Colonic mucosa (tissue), 4 donors: ENCODE measurements at places on chromosomes 7 and 10. TPM values are rescaled to one million over a fixed set of nuclear protein-coding genes. Genes with fewer than 3 reads are reported as not detected.

The STEAP1 gene
- total RNA-seq, result 22.0 TPM

The RAB19 gene
- total RNA-seq, result 18.8 TPM

The MUC3A gene
- 149 TPM for total RNA-seq

The CPA4 gene
- not detected for total RNA-seq

The NPFFR1 gene
- 0.07 TPM for total RNA-seq

The KLHL7 gene
- 17.0 TPM for total RNA-seq

The LRRC18 gene
- not detected for total RNA-seq

The OR13A1 gene
- total RNA-seq, result not detected

The TYW1B gene
- 1.9 TPM for total RNA-seq

The PRSS2 gene
- total RNA-seq, result 105 TPM

- DNase-seq, result no peak
Measured at GRCh38 chr7:95411036-95411435, 14.9 kb upstream of the PON3 start.

GRCh38 chr7:103951311-103951710 is 38.1 kb downstream of the RELN start:
- DNase-seq, result no peak

DNA sequence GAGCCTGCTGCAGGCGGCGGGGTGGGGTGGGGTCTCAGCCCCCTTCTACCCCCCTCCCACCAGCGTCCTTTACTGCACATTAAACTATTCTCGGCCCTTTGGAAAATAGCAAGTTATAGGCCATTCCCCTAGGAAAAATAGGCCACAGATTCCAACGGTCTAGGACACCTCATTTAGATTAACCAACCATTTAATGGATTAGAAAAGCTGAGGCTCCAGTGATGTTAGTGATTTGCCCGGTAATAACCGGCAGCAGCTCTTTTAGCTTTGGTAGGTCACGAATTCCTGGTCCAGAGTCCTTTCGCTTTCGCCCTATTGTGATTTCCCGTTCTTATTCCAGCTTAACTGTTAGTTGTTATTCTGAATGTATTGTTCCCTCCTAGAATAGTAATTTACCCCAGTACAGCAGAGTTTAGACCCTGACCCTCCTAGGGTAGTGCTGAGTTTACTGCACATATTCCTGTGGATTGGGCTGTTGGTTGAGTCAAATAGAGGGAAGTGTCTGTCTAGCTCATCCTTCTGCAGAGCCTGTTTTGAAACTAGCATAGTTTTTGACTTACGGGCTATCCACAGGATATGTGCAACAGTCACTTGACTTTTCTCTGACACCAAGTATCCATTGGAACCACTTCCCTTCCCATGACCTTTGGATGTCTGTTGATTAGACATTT is 754 bp downstream of the GSTO1 start:
- peak; percentile 61 for DNase-seq

- DNase-seq, result peak; percentile 70
Measured at GRCh38 chr7:30166155-30166840, 31.5 kb downstream of the MTURN start.

GRCh38 chr10:8418631-8419030 is 364.1 kb downstream of the GATA3 start:
- DNase-seq, result no peak

DNA sequence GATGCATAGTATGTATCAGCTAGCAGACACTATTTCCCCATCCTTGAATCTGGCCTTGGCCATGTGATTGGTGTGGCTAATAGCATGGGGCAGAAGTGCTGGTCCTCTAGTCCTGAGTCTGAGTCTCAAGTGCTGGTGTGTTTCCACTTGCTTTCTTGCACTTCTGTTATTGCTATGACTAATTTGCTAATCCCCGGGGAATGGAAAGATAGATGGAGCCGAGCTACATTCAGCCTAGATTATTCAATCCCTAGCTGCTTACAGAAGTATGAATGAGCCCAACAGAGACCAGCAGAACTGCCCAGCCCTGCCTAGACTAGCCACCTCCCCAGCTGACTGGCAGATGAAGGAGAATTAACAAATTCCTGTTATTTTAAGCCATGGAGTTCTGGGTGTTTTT is 53.2 kb upstream of the SYPL1 start:
- no peak for DNase-seq

DNA sequence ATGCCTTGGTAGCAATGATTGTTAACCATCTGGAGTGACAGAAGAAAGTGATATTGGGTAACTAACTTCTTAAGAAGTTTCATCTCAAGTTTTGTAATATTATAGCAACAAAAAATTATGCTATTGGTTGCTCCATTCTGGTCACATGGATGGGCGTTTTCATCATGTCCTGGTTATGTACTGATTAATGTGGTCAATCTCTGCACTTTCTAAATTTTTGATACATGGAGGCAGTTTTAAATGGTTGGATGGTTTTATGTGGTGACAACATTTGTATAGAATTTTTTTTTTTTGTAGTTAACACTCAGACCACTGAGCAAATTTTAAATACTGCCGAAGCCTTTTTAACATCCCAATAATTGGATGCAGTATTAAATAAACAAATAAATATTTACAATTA is 55.2 kb upstream of the CCAR1 start:
- no peak for DNase-seq

- no peak for DNase-seq
Measured at GRCh38 chr7:148335790-148336189, 254.8 kb upstream of the C7orf33 start.

DNA sequence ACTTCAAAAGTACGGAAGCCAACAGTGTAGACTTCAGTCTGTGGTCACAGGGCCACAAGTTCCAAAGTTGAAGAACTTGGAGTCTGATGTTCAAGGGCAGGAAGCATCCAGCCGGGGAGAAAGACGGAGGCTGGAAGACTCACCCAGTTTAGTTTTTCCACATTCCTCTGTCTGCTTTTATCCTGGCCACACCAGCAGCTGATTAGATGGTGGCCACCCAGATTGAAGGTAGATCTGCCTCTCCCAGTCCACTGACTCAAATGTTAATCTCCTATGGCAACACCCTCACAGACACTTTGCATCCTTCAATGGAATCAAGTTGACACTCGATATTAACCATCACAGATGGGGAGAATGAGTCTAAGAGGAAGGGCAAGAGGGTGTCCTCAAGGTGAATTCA is 19.3 kb upstream of the FRMD4A start:
- DNase-seq, result no peak

DNA sequence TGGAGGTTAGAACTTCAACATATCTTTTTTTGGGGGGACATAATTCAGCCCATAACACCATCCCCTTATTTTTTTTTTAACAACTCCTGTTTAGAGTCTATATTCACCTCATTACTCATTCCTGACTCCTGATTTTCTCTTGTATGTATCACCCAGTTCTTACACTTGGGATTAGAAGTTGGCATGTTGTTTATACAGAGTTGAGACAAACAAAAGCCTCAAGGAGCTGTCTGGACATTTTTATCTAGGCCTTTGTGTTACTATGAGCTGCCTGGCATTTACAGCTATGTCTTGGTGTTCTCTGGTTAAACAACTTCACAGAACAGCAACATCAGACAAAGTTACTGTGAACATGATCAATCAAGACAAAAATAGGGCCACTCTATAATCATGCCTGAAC is 517.5 kb downstream of the KIF20B start:
- no peak for DNase-seq

GRCh38 chr7:104552102-104552501 is 223.7 kb downstream of the LHFPL3 start:
- peak; percentile 43 for DNase-seq

GRCh38 chr10:33330543-33331378 is 3.7 kb downstream of the NRP1 start:
- peak; percentile 90 for DNase-seq

DNA sequence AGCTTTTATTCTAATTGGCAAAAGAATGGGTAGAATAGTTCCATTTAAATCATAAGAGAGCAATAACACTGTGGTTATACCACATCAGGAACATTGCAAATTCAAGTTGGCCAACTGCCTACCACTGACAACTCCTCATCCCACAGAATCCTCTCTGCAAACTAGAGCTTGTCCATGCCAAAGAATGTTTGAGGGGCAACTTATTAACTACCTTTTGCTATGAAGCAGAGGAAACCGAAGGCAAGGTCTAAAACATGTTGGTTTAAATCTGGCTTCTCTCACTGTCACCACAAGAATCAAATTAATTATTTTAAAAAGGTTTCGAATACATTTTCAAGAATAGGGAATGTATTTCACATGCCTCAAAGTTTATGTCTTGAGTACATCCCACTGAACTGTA is 36.0 kb downstream of the RHOBTB1 start:
- DNase-seq, result no peak

DNA sequence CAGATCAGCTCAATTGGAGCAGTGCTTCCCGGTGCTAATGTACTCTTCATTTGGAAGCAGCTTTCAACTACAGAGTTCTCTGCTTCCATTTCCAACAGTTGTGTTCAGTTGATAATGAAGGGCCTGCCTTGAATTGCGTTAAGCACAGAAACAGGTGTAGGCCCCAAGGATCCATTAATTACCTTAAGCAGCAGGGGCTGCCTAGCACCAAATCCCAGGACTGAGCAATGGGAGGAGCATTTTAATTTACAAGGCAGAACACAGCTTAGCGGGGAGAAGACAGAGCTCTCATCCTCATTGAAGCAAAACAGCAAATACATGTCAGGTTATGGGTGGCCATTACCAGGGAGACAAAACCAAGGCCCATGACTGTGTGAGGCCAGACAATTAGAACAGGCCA is 349.6 kb downstream of the TFEC start:
- no peak for DNase-seq

DNA sequence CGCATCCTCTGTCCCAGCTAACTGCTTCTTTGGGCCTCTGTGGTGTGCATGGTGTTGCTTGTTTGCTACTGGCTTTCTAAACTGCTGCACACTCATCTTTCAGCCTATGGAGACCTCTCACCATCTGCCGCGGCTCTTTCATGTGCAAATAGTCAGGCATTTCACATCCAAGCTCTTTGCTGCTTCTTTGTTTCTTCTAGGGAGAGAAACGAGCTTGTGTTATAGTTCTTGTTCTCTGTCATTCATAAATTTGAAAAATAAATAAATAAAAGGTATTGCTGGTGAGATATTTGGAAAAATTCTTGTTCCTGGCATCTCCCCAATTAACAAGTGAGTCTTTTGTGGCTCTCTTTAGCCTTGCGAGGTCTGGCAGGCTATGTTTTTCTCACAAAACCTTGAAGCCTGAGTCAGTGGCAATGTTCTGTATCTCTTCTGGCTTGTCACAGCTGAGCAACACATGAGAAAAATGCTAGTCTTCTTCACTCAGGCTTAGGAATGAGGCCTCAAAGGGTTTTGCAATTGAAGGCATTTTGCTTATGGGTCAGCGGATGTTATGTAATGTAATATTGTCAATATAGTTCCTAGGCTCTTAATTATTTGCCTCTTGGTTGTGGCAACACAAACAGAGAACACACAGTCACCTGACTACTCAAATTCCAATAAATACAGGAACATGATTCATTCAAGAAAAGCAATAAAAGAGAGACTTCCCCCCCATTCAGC is 274.0 kb downstream of the FRMD4A start:
- DNase-seq, result no peak

DNA sequence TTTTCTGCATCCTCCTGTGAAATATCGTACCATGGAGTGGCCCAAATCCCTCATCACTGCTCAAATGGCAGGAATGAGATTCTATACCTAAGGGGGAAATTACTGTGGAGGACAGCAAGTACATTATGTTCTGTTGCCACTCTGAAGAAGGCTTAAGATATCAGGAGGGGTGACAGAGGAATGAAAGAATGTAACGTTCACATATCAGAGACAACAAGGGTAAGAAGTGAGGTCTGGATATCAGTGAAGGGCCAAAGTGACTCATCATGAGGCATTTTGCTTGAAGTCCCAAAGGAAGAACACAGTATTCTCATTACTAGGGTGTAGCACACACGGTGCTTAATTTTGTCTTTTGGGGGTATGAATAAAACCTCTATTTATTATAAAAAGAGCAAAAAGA is 71.5 kb upstream of the SLC13A1 start:
- no peak for DNase-seq

- no peak for DNase-seq
Measured at GRCh38 chr10:11536228-11536627, 75.2 kb downstream of the USP6NL start.

GRCh38 chr10:89207801-89208551 is 859 bp upstream of the CH25H start:
- DNase-seq, result peak; percentile 31

DNA sequence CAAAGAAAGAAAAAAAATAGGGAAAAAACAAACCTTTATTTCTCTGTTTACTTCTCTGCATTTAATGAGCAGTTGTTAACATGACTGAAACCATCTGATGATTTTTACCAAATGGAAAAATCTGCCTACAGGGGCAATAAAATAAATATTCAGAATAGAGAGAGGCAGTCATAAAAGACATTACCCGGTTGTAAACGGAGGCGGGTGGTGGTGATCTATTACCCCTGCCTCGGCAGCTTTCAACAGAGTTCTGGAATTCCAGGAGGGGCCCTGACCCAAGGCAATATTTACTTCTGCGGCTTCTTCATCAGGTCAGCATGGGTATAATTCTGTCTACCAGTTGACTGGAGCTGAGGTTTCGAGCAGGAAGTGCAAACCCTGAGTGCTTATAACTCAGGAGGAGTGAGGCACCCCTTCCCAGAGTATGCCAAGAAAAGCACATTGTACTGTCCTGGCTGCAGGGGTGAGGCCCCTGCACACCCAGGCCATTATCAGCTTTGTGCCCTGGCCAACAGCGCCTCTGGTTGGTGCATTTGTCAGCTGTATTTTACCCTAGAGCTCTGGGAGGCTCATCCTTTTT is 8.2 kb upstream of the CXCL12 start:
- no peak for DNase-seq

DNA sequence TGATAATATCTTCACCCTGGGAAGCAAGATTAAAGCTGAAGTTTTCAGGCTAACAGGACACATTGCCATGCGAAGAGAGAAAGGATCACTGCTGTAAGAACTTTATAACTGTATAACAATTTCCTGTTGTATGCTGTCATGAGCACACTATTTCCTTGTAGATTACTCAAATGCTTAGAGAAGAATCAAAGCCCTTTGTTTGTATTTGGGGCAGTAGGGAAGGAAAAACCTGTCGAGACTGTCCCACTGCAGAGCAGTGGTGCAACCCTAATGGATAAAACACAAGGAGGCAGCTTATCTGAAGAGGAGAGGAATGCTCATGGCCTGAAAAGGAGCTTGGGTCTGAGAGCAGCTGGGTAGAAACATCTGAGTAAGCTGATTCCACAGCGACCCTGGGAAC is 327.7 kb upstream of the NPSR1 start:
- no peak for DNase-seq

GRCh38 chr7:37467002-37467401 is 18.3 kb upstream of the ELMO1 start:
- no peak for DNase-seq

GRCh38 chr10:69568472-69569395 is 4.5 kb downstream of the NEUROG3 start:
- DNase-seq, result no peak

DNA sequence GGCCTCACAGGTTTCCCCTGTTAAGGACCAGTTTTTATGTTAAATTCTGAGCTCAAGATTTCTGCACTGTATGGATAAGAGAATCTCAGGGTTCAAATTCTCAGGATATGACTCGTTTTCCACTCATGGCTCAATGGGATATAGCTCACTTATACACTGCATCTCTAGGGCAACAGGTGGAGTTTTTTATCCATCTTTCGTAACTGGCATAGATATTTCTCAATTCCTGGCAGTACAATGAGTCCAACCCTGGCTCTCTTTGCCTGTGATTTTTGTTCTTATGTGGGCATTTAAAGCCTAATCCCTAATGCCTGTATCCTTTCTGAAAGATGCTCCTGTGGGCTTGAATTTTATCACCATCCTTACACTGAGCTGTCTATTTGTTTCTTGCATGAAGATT is 7.6 kb downstream of the CCDC172 start:
- no peak for DNase-seq
